ENCODE measurements at places on chromosomes 7 and 10. TPM values are rescaled to one million over a fixed set of nuclear protein-coding genes. Genes with fewer than 3 reads are reported as not detected.

The ARHGAP21 gene
- 48.1 TPM for total RNA-seq

The RPEL1 gene
- total RNA-seq: 0.09 TPM

The AVL9 gene
- 30.2 TPM for total RNA-seq

The FOXI2 gene
- total RNA-seq: not detected

The GPR37 gene
- 0.64 TPM for total RNA-seq

The PRR15 gene
- total RNA-seq: 2.3 TPM

The CHST3 gene
- total RNA-seq: 51.6 TPM

The CALHM1 gene
- total RNA-seq: not detected

The PNLIPRP2 gene
- total RNA-seq: not detected

The MYOF gene
- 183 TPM for total RNA-seq

The SLC18A3 gene
- not detected for total RNA-seq

The CALHM2 gene
- 4.2 TPM for total RNA-seq

The GJD4 gene
- not detected for total RNA-seq

The NPFFR1 gene
- total RNA-seq: not detected

The NKX2-3 gene
- 0.07 TPM for total RNA-seq

The ARHGAP22 gene
- total RNA-seq: 4.7 TPM

The PNLIPRP1 gene
- total RNA-seq: not detected

The WIPF3 gene
- 0.61 TPM for total RNA-seq

The MYOZ1 gene
- total RNA-seq: not detected

The MTPN gene
- total RNA-seq: 125 TPM

The ACBD7 gene
- total RNA-seq: 0.86 TPM
